ENCODE measurements at places on chromosomes 11 and 22. TPM values are rescaled to one million over a fixed set of nuclear protein-coding genes. Genes with fewer than 3 reads are reported as not detected.

Gene NDUFC2
- 288 TPM for total RNA-seq

DNA sequence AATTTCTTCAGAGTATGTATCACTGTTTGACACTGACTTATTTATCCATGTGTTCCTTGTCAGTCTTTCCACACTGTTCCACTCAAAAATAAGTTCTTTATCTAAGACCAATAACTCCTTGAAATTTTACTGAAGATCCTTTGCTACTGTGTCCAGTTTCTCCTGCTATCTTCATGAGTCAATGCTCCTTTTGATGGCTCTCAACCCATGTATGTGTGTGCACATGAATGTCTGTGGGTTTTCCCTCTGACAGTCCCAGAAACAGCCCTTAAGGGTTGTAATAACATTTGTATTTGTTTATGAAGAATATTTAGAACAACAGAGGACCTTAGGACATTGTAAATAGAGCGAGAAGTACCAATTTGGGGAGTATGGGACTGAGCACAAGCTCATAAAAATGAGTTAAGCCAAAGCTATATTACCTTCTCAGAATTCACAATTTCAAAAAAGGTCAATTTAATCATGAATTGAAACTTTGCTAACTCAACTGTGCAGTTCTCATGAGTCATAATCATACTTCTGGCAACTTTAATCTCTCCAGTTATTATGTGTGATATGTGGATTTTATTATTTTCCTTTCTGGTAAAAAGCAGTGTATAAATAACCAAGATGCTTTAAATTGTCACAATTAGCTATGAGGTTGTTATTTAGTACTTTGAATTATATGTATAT, 533.6 kb downstream of the CNTN5 start:
- no peak for DNase-seq

GRCh38 chr11:76140912-76141574, 65.3 kb downstream of the WNT11 start:
- no peak for DNase-seq

DNA sequence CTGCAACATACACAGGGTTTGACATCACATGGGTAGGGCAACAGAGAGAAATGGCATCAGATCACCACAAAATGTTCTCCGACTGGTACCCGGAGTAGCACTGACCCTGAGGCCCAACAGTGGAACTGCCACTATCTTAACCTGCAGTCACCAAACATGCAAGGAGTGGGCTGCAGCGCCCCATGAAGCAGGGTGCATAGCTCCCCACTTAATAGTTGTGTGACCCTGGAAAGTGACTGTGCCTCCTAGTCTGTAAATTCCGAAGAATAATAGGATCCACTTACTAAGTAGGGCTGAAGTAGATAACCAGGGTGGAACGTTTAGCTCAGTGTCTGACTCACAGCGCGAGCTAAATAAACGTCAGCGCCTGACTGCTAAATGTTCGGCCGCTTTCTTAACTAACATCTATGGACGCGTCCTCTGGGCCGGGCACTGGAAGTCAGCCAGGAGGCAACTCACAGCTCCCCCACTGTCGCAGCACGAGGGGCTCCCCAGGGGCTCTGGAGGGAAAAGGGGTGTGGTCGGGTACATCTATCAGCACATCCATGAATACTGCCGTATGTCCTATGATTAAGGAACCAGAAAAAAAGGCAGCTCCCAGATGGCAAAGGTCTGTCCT, 777 bp downstream of the LTO1 start:
- peak; percentile 32 for DNase-seq

- no peak for DNase-seq
Measured at GRCh38 chr11:44788536-44789261, 61.9 kb downstream of the TSPAN18 start.

GRCh38 chr11:33801821-33802193, 27.5 kb upstream of the FBXO3 start:
- no peak for DNase-seq

DNA sequence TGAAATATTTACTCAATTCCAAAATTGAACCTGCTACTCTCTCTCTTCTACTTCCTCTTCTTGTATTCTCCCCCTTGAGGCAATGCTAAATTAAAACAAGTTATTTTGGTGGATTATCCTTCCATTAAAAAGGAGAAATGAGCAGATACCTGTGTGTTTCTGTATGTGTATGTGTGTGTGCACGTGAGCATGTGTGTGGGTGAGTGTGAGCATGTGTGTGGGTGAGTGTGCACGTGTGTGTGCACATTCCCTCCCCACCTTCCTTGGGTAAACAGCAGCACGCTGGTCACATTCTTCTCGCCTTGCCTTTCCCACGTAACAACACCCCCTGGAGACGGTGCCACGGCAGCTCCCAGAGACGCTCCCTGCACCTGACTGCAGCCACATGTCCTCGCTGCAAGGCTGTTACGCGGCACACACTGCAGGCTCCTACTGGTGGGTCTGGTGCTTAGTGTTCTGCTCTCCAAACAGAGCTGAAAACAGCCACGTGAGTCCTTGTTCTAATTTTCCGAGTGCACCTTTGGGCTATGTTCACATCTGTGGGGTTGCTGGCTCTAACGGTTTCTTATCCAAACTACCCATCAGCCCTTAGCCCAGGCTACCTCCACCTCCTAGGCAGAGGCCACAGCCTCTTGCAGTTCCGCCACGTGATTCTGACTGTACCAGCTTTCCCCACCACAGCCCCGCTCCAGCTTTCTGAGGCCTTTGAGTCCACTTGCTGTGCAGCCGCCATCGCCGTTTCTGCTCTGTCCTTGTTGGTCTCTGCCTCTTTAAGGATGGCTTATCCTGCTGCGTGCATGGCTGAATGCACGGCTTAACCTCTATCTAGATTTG, 123.4 kb downstream of the CTTN start:
- DNase-seq = no peak

Gene FANCF
- 18.8 TPM for total RNA-seq

GRCh38 chr11:67633758-67634365, 4.1 kb upstream of the NUDT8 start:
- peak; percentile 24 for DNase-seq

DNA sequence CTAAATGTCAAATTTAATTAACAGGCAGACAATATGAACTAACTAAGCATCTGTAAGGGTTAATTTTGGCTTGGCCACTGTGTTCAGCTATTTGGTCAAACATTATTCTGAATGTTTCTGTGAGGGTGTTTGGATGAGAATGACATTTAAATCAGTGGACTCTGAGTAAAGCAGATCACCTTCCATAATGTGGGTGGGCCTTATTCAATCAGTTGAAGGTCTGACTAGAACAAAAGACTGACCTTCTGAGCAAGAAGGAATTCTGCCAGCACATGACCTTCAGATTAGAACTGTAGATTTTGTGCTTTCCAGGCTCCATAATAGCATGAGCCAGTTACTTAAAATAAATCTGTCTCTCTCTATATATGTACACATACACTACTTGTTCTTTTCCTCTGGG, 12.0 kb upstream of the EED start:
- no peak for DNase-seq

- no peak for DNase-seq
Measured at GRCh38 chr11:3215346-3216026, 3.1 kb downstream of the MRGPRG start.

- DNase-seq = no peak
Measured at GRCh38 chr11:34146866-34147265, 41.4 kb downstream of the NAT10 start.

Gene MUC6
- 0.10 TPM for total RNA-seq

DNA sequence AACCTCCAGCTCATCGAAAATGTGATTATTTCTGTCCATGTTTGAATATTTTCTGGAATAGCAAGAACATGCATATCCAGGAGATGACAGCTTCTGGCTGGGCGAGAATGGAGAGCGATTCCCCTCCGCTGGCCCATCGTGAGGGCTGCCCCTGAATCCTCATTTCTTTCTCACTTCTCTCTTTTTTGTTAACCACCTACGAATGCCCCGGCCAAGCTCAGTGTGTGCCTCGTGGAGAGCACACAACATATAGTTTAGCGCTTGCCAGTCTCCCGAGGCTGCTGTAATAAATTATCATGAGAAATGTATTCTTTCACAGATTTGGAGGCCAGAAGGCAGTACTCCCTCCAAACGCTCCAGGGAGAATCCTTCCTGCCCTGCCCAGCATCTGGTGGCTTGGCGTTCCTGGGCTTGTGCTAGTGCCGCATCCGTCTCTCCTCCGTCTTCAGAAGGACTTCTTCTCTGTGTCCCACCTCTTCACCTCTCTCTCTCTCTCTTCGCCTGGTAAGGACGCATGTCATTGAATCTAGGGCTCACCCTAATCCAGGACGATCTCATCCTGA, 1306.0 kb downstream of the TBC1D22A start:
- DNase-seq = no peak

- no peak for DNase-seq
Measured at GRCh38 chr11:99277281-99277680, 256.5 kb downstream of the CNTN5 start.

DNA sequence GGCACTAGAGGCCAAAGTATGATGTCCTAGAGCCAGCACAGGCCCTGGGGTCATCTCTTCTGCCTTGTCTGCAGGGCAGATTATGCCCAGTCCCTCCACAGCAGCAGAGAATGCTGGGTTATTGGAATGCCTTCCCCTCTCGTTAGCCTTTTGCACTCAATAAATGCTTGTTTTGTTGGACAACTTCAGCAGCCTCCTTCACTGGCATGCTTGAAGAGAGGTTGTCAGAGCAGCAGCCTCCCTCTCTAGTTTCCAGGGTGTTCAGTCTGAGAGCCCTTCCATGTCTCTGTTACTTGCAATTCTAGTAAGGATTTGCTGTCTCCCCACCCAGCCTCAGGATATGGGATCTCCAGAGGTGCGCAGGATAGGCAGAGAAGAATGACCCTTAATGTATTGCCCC, 82.9 kb downstream of the PKNOX2 start:
- no peak for DNase-seq

DNA sequence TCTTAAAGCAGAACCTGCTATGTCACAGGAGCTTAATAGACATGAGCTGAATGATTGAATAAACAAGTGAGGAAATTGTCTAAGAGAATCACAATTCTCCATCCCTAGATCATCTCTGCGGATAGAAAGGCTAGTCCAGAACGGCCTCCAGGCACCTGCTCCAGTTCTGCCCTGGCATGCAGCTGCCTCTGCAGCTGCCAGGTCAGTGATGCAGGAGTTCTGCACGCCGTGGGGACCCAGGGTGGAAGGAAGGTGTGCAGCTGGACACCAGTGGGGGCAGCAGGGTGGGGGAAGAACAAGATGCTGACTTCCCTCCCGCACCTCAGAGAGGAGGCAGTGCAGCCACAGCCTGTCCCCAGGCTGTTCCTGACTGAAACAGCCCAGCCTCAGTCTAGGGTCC, 192.1 kb upstream of the NCAM1 start:
- DNase-seq = no peak

DNA sequence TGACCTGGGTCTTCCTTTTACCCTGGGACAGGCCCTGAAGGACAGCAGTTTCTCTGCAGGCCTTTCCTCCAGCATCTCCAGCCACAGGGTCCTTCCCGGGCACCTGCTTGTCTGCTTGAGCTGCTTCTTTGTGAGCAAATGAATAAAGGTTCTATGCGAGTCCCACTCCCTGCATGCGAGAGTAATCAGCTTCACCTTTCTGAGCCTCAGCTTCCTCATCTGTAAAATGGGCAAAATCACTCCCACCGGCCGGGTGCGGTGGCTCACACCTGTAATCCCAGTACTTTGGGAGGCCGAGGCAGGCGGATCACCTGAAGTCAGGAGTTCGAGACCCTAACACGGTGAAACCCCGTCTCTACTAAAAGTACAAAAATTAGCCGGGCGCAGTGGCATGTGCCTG, 31.1 kb downstream of the IFT27 start:
- DNase-seq = no peak

DNA sequence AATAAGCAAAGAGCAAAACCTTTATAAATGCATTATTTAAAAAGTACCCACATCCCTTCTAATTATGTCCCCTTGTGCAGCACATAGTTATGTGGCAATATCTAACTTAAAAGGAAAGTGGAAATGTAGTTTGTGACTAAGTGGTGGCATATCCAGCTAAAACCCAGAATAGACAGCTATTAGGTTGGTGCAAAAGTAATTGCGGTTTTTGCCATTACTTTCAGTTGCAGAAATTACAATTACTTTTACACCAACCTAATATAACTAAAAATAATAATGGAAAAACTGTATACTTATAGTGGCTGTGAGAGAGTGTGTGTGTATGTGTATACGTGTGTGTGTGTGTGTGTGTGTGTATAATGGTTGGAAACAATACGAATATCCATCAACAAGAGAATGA, 1108.1 kb upstream of the CNTN5 start:
- DNase-seq = no peak

DNA sequence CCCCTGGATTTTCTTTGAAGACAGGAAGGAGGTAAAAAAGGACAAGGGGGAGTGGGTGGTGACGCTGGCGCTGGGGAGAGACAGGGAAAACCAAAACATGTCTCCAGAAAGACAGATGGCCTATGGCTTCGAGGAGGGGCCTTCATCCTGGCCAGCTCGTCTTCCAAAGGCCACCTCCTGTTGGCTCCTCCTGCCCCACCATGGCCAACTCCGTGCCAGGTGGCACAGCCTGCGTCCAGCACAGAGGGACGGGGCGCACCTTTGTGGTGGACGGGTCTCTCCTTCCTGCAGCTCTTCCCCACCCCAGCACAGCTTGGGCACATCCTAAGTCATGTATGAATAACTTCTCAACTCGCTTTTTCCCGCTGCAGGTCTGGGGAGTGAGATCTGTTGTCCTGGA, 22.7 kb downstream of the IGSF9B start:
- DNase-seq = no peak

GRCh38 chr22:46564084-46564714, 26.8 kb upstream of the CELSR1 start:
- DNase-seq = peak; percentile 65

GRCh38 chr11:29320196-29320595, 696.6 kb downstream of the KCNA4 start:
- DNase-seq = no peak

DNA sequence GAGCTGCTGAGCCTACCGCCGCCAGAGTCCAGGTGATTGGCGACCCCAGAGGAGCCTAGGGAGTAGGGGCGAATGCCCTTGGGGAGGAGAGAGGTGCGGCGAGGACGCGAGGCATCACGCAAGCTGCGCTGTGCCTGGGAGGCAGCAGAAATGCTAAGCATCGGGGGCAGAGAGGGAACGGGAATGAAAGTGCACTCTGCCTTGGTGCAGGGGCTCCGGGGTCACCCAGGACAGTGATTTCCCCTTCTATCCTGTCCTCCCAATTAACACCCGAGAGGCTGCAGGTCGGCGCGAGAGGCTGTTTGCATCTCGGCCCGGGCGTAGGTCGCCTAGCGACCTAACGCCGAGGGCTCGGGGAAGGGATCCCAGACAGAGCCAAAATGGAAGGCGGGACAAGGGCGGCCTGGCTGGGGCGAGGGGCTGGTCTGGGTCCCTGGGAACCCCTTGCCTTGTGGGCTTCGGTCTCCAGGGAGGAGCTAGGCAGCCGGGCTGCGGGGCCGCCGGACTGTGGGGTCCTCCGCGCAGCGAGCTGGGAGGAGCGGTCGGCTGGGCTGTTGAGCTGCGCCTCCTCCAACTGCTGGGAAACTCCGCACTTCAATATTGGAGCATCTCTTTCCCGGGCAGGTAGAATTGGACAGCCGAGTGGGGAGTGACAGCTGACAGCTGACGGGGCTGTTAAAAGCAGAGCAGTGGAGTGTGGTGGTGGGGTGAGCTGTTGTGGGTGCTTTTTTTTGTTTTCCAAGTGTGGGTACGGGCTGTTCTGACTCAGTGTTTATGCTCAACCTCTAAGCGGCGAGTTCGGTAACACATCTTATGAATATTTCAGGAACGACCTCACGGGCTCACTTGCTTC, 657 bp downstream of the ELMOD1 start:
- DNase-seq = no peak
